Stimulated activated CD8-positive, alpha-beta memory T cell treated with anti-CD3 and anti-CD28 coated beads, Interleukin-4, amount 100 ng/mL, for 4 hours (primary cell): ENCODE measurements at places on chromosomes 4 and X.

GRCh38 chr4:146472404-146472803, 49.3 kb downstream of the SLC10A7 start:
- DNase-seq, result no peak

- no peak for DNase-seq
Measured at GRCh38 chr4:91089178-91089577, 962.0 kb downstream of the CCSER1 start.

- no peak for DNase-seq
Measured at GRCh38 chr4:81470456-81471297, 1.0 kb downstream of the RASGEF1B start.

- no peak for DNase-seq
Measured at GRCh38 chr4:36332782-36333131, 51.3 kb downstream of the DTHD1 start.

DNA sequence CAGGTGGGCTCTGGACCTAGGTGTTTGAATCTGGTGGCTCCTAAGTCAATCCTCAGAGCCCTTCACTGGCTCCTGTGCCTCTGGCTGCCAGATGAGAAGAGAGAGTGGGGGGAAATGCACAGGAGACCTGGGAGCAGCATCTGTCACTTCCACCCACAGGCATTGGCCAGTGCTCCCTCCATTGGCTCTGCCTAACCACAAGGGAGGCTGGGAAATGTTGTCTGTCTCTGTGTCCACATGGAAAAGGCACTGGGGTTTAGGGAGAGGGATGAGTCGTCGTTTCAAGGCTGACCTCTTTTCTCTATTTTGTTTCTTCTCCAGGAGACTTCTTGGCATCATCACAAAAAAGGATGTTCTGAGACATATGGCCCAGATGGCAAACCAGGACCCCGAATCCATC, 76.4 kb downstream of the CLCN4 start:
- DNase-seq, result no peak

- DNase-seq, result no peak
Measured at GRCh38 chr4:20273793-20274192, 22.1 kb downstream of the SLIT2 start.

GRCh38 chr4:95061220-95061619, 303.5 kb downstream of the BMPR1B start:
- DNase-seq, result no peak

GRCh38 chr4:99234331-99235010, 15.4 kb upstream of the ADH6 start:
- DNase-seq, result no peak

DNA sequence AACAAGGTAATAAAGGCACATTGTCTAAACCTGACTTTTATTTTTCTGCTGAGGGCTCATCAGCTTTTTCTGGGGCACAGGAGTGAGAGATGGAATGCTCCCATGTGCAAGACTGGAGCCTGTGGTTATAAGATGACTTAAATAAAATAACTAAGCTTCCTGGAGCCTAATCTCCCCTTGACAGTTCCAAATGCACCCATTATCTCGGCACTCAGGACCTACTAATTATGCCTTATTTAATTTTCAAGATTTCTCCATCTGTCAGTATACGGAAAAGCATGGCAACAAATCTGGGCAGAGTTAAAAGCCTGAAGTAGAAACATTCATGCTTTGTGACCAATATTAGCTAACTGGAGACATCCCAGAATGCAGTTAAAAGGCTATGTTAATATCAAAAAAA, 416.7 kb upstream of the TEX13C start:
- no peak for DNase-seq

DNA sequence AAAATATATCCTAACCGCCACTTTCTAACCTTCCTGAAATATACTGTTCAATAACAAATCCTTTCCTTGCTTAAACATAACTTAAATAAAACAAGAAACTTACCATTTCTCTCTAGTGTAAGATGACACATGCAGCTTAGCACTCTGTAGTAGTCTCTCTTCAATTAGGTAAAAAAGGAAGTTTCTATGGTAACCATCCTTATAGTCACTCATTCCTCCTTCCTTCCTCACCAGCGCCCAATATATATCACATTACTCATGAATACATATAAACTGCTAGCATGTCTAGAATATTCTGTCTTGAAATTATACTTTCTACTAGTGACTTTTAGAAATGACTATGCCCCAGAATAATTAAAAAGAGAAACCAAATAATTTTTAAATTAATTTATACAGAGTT, 112.2 kb downstream of the SNCA start:
- DNase-seq, result no peak

DNA sequence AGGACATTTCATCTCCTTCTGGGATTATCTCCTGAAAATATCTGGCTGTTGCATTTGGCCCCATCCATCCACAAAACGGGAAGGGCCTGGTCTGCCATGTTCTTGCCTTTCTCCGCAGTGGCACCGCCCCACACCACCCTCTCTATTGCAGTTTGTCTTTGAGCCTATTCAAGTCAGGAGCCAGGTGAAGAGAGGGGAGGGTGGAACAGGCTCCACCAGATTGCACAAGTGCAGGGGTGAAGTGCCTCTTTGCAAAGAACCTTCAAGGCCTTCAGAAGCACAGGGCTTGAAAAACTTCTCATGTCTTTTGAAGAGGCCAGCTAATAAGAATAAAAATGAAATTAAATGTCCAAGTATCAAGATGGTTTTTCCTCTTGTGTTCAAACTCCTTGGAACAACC, 28.7 kb downstream of the RS1 start:
- DNase-seq, result no peak

- no peak for DNase-seq
Measured at GRCh38 chrX:48972220-48973164, 848 bp upstream of the KCND1 start.

GRCh38 chrX:8849945-8850344, 48.8 kb upstream of the FAM9A start:
- DNase-seq, result no peak

- DNase-seq, result no peak
Measured at GRCh38 chrX:17411205-17411604, 36.2 kb downstream of the NHS start.

DNA sequence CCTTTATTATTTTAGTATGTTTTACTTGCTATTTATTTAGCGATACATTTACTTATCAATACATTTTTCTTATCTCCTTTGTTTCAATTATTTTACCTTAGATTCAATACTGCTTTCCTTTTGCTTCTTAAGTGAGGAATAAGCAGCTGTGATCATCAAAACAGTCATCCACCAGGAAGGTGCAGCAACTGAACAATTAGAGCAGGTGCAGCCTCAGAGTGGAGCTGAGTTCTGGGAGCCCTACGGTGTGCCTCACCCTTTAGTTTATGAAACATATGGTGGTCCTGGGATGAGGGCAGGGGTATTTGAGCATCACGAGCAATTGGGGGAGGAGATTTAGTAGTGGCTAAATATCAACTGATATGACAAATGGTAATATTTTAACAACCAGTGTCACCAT, 111.0 kb downstream of the FRYL start:
- no peak for DNase-seq

DNA sequence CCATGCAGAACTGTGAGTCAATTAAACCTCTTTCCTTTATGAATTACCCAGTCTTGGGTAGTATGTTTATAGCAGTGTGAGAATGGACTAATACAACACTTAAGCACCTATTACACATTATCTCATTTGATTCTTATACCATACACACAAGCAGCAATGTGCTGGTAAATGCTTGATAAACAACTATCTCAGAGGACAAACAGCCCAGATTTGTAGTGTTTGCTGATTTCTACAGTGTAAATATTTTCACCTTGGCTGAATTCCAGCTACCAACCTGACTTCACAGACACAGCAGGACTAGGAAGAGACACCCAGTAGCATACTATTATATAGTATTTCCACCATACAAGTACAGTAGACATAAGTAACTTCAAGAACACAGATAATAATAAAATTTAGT, 406.5 kb upstream of the CNKSR2 start:
- DNase-seq, result no peak

GRCh38 chr4:43394976-43395375, 502.5 kb downstream of the GRXCR1 start:
- DNase-seq, result no peak

- no peak for DNase-seq
Measured at GRCh38 chrX:29042341-29042740, 455.1 kb downstream of the IL1RAPL1 start.
